ENCODE measurements at places on chromosomes 4 and X. TPM values are rescaled to one million over a fixed set of nuclear protein-coding genes. Genes with fewer than 3 reads are reported as not detected.

Gene MYL5
- 3.7 TPM for total RNA-seq

Gene RAP2C
- 13.9 TPM for total RNA-seq

Gene SLC39A8
- 6.5 TPM for total RNA-seq

Gene UGT2B10
- not detected for total RNA-seq

Gene MID2
- total RNA-seq = 12.6 TPM

Gene TCEAL3
- total RNA-seq = 9.8 TPM

Gene BTC
- total RNA-seq = not detected

Gene SSX2B
- total RNA-seq = not detected

DNA sequence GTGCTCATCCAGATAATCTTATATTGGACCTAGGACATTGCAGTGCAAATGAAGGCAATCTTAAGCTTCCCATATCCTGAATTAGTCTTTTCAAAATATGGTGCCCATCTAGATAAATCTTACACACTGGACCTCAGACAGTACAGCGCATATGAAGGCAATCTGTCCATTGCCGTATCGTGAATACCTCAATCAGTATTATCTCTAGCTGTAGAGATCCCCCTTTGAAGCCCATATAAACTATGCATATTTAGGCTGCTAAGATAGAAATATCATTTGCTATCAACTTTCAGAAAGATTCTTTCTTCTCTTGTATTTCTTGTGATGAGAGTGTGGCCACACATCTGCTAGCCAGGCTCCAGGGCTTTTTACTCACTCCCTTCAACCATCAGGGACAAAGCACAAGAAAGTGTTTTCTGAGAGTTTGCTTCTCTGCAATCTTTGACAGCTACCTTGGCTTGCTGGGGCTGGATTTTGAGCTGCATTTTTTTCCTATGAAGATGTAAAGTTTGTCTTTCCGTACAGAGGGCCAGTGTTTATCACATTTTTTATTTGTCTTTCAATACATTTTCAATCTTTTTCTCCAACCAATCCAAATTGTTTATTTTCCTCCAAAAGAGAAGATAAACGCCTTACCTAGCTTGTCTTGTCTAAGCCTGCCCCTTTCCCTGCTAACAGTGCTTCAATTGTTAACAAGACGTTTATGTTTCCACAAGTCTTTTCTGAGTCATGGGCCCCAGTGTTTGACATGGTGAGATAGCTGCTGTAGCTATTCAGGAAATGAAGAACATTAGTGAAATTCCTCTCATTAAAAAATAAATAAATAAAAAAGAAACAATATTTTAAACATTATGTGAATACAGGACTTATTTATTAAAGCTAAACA, 57.6 kb upstream of the FAT1 start:
- no peak for DNase-seq

GRCh38 chr4:63777601-63778000, 631.6 kb downstream of the TECRL start:
- DNase-seq = no peak

DNA sequence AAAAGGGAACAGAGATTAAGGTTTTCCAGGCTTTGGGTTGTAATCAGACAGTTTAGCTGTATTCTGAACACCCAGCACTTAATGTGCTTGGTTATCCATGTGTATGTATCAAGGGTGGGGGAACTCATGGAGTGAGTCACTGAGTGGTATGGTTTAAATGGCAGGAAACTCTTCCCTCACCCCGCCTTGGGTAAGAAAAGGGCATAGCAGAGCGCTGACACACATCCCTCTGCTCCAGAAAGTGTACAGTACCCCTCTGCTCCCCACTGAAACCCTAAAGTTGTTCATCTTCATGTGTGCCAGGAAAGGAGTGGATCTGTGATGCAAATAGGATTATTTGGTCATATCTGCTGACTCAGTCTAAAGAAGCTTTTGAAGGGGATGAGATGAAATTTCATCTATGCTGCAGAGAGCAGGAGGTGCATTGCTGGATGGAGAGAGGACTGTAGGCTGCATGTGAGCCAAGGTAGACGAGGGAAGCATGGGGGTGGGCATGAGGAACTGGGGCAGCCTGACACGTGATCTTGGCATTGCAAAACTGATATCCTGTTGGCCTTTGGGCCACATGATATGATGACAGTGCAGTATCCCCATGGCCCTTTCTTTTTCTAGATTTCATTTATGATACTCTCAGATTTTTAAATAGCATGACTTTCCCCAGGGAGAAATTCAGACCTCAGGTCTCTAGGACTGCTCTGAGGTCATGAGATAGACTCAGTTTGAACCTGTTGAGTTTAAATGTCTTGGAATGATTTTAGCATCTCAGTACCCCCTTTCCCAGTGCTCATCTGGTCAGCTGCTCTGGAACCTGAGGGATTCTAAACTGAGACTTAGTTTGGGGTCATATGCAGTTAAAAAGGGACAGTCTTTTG, 84.8 kb downstream of the TMEM164 start:
- no peak for DNase-seq

GRCh38 chr4:151990201-151990600, 229.4 kb upstream of the GATB start:
- no peak for DNase-seq

DNA sequence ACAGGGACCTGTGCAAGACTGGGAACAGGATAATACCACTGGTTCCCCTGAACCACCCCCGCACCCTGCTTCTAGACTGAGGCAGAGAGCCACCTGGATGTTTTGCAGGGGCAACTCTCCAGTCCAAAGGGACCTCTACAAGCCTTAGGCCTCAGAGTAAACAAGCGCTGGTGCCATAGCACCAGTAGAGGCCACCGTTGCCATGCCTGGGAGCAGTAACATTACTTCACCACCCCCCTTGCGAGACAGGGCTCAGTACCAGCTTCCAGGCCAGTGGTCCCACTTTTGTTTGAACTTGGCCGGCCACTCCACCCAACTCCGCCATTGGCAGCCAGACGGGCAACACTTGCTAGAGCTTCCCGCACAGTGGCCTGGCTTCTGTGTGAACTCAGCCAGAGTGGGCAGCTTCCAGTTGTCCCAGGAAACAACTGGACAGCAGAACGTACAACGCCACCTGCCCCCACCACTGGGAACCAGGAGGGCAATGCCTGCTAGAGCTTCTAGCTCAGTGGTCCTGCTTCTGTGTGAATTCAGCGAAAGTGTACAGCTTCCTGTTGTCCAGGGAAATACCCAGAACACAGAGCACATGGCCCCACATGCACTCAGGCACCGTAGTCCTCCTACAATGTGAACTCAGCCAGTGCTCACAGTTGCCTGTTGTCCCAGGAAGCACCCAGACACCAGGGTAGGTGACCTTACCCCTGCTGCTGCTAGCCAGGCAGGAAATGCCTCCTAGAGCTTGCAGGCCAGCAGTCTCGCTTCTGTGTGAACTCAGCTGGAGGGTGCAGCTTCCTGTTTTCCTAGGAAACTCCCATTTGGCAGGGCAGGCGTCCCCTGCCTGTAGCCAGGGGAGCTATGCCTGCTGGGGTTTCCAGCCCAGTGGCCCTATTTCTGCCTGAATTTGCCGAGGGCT, 39.9 kb upstream of the PCDH19 start:
- no peak for DNase-seq

DNA sequence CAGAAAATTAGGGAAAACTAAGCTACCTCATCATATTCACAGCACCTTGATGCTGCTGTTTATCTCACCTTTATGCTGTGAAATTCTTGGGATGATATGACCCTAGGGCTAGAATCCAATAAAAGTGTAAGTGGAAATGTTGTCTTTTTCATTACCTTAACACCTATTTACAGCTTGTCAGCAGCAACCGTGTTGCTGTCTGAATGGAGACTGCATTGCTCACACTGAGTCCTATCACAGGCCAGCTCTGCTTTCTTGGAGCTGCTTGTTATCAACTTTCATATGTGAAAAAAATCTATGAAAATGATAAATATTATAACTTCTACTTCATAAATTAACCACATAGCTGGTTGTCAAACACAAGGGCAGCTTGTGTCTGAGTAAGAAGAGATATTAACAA, 789.5 kb downstream of the TECRL start:
- no peak for DNase-seq

DNA sequence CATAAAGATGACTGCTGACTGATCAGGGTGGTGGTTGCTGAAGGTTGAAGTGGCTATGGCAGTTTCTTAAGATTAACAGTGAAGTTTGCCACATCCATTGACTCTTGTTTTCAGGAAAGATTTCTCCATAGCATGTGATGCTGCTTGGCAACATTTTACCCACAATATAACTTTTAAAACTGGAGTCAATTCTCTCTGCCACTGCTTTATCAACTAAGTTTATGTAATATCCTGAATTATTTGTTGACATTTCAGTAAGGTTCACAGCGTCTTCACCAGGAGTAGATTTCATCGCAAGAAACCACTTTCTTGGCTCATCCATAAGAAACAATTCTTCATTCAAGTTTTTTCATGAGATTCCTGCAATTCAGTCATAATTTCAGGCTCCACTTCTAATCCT, 166.5 kb upstream of the SPRY1 start:
- no peak for DNase-seq

GRCh38 chrX:155330992-155331391, 3.4 kb downstream of the CLIC2 start:
- DNase-seq = no peak

- DNase-seq = no peak
Observed at GRCh38 chr4:142913034-142913433, 66.9 kb upstream of the INPP4B start.

GRCh38 chr4:85028910-85029309, 62.4 kb upstream of the WDFY3 start:
- no peak for DNase-seq

- DNase-seq = no peak
Observed at GRCh38 chr4:164138521-164138920, 615.4 kb upstream of the SMIM31 start.

- no peak for DNase-seq
Observed at GRCh38 chrX:135591871-135592270, 71.4 kb downstream of the INTS6L start.

GRCh38 chr4:105430811-105431210, 43.1 kb downstream of the PPA2 start:
- DNase-seq = no peak

GRCh38 chr4:185721190-185722028, 90.6 kb downstream of the SORBS2 start:
- no peak for DNase-seq

DNA sequence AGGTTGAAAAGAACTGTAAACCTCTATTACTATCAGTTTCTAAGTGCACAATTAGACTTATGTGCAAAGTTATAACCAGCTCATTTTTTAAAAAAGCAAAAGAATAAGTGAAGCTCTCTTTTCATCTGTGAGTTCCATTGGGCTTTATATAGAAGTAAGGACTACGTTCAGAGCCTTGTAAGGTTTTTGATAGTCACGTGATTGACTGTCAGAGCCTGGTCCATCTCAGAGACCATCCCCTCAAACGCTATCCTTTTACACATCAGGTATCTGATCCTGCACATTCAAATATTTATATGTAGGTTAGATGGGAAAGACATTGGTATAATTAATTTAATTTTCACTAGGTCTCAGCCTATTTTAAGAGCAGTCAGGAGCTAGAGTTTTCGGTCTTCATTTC, 279.3 kb downstream of the INPP4B start:
- no peak for DNase-seq

GRCh38 chr4:107348188-107349050, 312.3 kb upstream of the DKK2 start:
- DNase-seq = no peak

- DNase-seq = peak; percentile 20
Observed at GRCh38 chr4:70505151-70505748, 13.1 kb upstream of the AMTN start.

Data from frontal cortex (tissue), 4 donors.